ENCODE measurements at places on chromosomes 11 and 22. TPM values are rescaled to one million over a fixed set of nuclear protein-coding genes. Genes with fewer than 3 reads are reported as not detected.

CRYBB2 gene
- total RNA-seq, result not detected

BARX2 gene
- total RNA-seq, result 23.9 TPM

ZNF202 gene
- total RNA-seq, result 7.4 TPM

TMEM45B gene
- total RNA-seq, result 303 TPM

SCUBE1 gene
- total RNA-seq, result 1.7 TPM

- no peak for DNase-seq
- H3K4me3 ChIP-seq, result no peak overlapping the region
- H3K4me1 ChIP-seq, result no peaks in the 10 kb centered on the region
- H3K27me3 ChIP-seq, result peaks cover 24% of the 10 kb centered on the region
- H3K27ac ChIP-seq, result no peak overlapping the region
Observed at GRCh38 chr11:8258289-8258688, 5.4 kb downstream of the LMO1 start.

DNA sequence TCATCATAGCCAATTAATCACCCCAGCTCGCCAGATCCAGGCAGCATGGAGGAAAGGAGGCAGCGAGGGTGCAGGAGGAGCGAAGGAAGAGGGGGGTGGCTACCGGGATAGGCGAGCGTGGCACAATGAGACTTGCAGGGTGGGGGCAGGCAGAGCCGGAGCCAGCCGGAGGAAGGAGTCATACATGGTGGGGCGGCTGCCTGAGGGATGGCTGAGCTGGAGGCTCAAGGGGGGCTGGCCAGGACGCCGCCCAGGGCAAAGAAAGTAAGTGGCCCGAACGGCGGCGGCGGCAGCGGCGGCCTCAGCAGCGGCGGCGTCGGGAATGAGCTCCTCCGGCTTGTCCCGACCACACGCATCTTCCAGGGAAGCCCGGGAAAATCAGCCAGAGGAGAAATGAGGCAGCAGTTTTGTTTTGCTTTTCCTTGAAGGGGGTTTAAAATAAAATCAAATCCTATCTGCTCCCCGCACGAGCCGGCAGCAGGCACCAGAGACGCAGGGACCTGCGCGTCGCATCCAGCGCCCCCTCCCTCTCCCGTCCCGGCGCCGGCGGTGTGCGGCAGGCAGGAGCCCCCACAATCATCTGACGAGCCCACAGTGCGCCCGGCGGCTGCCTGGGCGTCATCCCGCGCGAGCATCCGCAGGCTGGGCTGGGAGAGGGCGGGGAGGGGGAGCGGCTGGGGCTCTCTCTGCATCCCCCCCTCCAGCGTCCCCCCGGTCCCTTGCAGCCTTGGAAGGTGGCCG is 263.6 kb downstream of the CTTN start:
- H3K27me3 ChIP-seq, result no peaks in the 10 kb centered on the region
- no peak overlapping the region for H3K4me3 ChIP-seq
- no peak overlapping the region for H3K27ac ChIP-seq
- H3K36me3 ChIP-seq, result no peaks in the 10 kb centered on the region
- no peak for DNase-seq

GRCh38 chr22:17245341-17245740 is 26.1 kb upstream of the ADA2 start:
- no peak for DNase-seq
- no peaks in the 10 kb centered on the region for H3K4me1 ChIP-seq
- no peak overlapping the region for H3K27ac ChIP-seq
- H3K27me3 ChIP-seq, result no peaks in the 10 kb centered on the region
- no peak overlapping the region for H3K4me3 ChIP-seq
- H3K36me3 ChIP-seq, result no peaks in the 10 kb centered on the region

DNA sequence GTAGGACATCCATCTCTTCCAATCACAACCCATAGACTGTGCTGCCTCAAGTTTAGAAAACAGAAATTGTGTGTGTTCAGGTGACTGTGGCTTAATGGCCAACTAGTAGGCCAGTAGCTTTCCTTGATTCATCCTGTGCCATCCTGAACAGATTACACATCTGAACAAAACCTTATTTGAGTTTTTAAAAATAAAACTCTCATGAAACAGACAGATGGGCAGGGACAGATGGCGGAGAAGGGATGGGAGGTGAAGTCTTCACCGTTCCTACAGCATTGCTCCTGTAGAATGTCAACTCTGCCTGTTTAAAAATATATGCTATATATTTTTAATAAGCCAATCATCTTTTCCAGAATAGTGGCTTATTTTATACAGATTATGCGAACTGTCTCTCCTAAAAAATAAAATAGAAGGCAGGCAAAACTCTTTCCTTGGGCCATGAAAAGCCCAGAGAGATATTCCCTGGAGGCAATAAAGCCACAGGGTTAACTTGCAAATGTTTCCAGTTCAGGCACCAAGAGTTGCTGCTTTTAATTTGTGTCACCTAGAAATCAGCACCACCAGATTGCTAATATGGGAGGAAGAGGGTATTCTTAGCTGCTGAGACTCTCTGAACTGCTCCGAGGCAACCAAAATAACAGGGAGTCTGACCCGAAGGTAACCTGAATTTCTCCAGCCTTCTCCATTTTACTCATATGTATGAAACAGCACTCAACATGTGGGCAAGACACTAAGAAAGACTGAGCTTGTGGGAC is 861.2 kb downstream of the OPCML start:
- H3K27me3 ChIP-seq, result no peaks in the 10 kb centered on the region
- no peaks in the 10 kb centered on the region for H3K36me3 ChIP-seq

GRCh38 chr11:73367482-73368024 is 8.6 kb upstream of the RELT start:
- H3K27me3 ChIP-seq, result no peaks in the 10 kb centered on the region
- no peak for DNase-seq
- H3K4me3 ChIP-seq, result no peak overlapping the region
- no peaks in the 10 kb centered on the region for H3K4me1 ChIP-seq
- no peaks in the 10 kb centered on the region for H3K36me3 ChIP-seq
- H3K27ac ChIP-seq, result no peak overlapping the region

DNA sequence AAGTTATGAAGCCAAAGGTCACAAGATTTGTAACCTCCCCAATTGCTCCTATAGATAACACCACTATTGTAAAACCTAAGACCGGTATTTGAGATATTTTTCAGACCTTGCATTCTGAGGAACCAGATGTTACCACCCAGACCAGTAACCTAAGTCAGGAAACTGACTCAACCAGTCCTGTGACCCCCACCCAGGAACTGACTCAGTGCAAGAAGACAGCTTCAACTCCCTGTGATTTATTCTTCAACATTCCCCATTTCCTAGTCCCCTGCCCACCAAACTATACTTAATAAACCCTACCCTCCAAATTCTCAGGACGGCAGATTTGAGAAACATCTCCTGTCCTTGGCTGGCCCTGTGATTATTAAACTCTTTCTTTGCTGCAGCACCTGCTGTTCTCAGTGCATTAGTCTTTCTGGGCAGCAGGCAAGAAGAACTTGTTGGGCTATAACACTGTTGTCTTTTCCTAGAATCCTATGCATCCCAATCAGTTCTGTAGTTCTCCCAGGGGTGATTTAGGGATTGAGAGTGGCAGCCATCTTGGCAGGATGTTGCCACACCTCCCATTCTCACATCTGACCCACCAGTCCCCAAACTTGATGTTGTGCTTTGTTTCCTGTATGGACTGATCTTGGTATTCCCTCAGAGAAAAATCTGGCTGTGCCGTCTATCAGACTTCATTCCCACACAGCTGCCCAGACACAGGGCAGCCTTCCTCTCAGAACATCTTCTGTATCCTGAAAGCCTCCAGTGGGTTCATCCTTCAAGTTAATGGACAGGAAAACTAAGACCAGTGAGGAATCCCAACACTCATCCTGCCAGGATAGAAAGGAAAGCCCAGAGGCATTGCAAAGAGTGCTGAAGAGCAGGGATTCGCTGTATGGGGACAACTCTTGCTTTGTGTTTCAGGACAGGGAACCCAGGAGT is 104.0 kb downstream of the PDE2A start:
- DNase-seq, result no peak
- H3K27me3 ChIP-seq, result no peaks in the 10 kb centered on the region
- no peak overlapping the region for H3K27ac ChIP-seq
- H3K36me3 ChIP-seq, result no peaks in the 10 kb centered on the region
- no peaks in the 10 kb centered on the region for H3K4me1 ChIP-seq
- H3K4me3 ChIP-seq, result no peak overlapping the region

GRCh38 chr11:313787-314553 is at the start of gene IFITM1:
TSS of gene IFITM1 (plus strand) at chr11:314040. CDS start at chr11:314171, 131 bp downstream.
- no peaks in the 10 kb centered on the region for H3K36me3 ChIP-seq
- peak within 1 kb of the TSS; percentile 58 for H3K4me3 ChIP-seq
- DNase-seq, result peak; percentile 62
- H3K27me3 ChIP-seq, result no peaks in the 10 kb centered on the region
- H3K27ac ChIP-seq, result peak within 1 kb of the TSS; percentile 98
- peaks cover 8% of the 10 kb centered on the region for H3K4me1 ChIP-seq

- no peaks in the 10 kb centered on the region for H3K27me3 ChIP-seq
- no peak overlapping the region for H3K4me3 ChIP-seq
- H3K27ac ChIP-seq, result no peak overlapping the region
- peaks cover 15% of the 10 kb centered on the region for H3K4me1 ChIP-seq
Observed at GRCh38 chr11:57474803-57475115, 14.4 kb downstream of the RTN4RL2 start.

- no peaks in the 10 kb centered on the region for H3K36me3 ChIP-seq
- peak within 1 kb of the TSS; percentile 80 for H3K27ac ChIP-seq
- peak within 1 kb of the TSS; percentile 52 for H3K4me3 ChIP-seq
- H3K4me1 ChIP-seq, result no peaks in the 10 kb centered on the region
Observed at GRCh38 chr11:93850594-93851018, at the start of gene VSTM5. TSS of gene VSTM5 (minus strand) at chr11:93850618. CDS start at chr11:93850502, 116 bp downstream.

GRCh38 chr22:39474351-39475111 is 17.7 kb downstream of the MGAT3 start:
- no peaks in the 10 kb centered on the region for H3K27me3 ChIP-seq
- no peaks in the 10 kb centered on the region for H3K36me3 ChIP-seq
- H3K4me3 ChIP-seq, result peak overlapping the region; percentile 14

GRCh38 chr11:61091373-61092279 is 10.7 kb upstream of the CD5 start:
- no peaks in the 10 kb centered on the region for H3K36me3 ChIP-seq
- no peak overlapping the region for H3K27ac ChIP-seq
- DNase-seq, result no peak
- H3K27me3 ChIP-seq, result no peaks in the 10 kb centered on the region

- no peaks in the 10 kb centered on the region for H3K4me1 ChIP-seq
- H3K4me3 ChIP-seq, result no peak overlapping the region
- DNase-seq, result peak; percentile 16
Observed at GRCh38 chr11:61911701-61912529, 5.5 kb downstream of the RAB3IL1 start.

All from colonic mucosa (tissue), 4 donors.